Stimulated activated CD4-positive, alpha-beta T cell treated with anti-CD3 and anti-CD28 coated beads, TNF-alpha, amount 100 ng/mL, for 1 hour (primary cell): ENCODE measurements at places on chromosomes 16 and 17.

- no peak for DNase-seq
Observed at GRCh38 chr17:36992701-36993100, 43.9 kb downstream of the AATF start.

GRCh38 chr16:81933361-81933760, 77.9 kb downstream of the SDR42E1 start:
- DNase-seq: no peak

- no peak for DNase-seq
Observed at GRCh38 chr17:26963163-26963503, 330.8 kb upstream of the WSB1 start.

DNA sequence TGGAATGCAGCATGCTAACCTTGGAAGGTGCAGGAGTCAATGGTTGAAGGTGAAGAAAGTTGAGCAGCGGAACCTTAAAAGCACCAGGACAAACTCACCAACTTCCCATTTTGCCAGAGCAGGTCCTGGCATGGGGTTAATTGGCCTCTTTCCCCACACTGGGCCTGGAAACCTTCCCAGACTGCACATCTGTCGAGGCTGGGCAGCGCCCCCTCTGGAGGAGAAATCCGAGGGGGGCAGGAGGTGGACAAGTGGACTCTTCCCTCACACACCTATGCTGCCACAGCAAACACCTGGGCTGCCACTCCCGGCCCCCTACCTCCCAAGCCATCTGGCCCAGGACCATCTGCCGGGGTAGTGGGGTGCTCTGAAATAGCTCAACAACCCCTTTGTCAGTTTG, 232.4 kb downstream of the CBLN1 start:
- no peak for DNase-seq

DNA sequence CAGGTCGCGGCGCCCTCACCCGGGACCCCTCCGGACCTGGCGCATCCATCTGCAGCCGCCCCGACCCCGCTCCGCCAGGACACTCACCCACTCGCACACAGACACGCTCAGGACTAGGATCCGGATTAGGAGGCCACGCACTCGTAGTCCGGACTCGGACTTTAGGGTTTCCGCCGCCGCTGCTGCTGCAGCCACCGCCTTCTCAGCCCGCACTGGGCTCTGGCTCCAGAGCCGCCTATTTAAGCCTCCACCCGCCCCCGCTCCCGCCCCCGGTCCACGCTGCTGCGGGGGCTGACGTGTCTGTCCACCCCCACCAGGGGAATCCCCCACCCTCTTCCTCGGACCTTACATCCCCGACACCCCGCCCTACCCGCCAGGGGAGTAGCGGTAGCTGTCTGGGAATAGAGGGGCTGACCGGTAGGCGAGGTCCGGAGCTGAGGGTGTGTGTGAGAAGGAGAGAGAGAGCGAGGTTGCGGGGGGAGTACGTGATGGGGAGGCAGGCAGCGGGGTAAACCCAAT, at the start of gene RRAD:
RRAD (minus strand) TSS at position 214 of the 519 bp plus-strand sequence. CDS start 356 bp downstream, outside the sequence.
- DNase-seq: no peak

- no peak for DNase-seq
Observed at GRCh38 chr17:5772720-5773119, 188.4 kb upstream of the NLRP1 start.

DNA sequence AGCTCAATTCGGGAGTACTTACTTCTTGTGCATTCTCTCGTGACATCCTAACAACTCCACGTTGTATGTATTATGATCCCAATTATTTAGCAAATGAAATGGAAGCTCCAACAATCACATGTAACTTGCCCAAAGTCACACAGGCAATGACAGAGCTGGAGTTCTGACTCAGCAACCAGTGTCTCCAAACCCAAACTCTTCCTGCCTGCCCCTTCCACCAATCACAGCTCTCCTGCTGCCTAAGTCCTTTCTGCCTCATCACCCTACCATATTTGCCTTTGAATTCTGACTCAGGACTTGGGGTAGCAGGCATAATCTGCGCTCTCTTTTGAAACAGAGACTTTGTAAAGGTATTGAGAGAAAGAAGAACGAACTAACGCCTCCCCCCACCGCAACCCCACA, 245.2 kb upstream of the MAF start:
- no peak for DNase-seq

DNA sequence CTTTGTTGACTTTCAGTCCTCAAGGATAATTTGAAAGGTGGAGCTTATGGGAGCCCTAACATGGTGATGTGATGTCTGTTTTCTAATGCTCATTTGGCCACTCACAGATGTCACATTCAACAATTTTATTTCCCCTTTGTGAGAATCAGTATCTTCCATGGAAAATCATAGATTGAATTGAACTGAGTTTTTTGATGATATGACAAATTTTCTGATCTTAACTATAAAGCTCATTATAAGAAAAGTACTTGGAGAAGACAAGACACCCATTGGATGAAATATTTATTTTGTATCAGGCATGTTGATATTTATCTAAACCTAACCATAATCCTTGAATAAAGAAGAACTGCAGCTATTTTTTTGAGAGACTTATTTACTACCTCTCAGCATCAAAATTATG, 824.6 kb upstream of the GOT2 start:
- no peak for DNase-seq

GRCh38 chr17:79560527-79560926, 50.3 kb downstream of the RBFOX3 start:
- no peak for DNase-seq

DNA sequence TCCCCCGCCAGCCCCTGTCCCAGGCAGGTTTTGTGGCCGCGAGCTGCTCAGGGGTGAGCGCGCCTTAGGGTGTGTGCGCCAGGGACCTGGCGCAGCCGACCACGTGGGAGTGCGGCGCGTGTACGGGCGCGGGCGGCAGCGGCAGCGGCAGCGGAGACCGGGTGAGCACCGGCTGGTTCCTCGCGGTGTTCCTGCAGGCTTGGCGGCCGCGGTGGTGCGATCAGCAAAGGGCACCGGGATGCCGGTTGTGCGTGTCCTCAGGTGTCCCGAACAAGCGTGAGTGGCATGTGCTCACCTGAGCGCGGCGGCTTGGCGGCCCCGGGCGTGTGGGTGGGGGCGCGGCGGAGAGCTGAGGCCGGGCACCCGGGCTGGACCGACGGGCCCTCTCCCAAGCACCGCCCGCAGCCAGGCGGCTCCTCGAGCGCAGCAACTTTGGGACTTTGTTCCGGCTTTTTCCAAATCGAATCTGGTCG, 381 bp upstream of the HSD11B2 start:
- peak; percentile 32 for DNase-seq

DNA sequence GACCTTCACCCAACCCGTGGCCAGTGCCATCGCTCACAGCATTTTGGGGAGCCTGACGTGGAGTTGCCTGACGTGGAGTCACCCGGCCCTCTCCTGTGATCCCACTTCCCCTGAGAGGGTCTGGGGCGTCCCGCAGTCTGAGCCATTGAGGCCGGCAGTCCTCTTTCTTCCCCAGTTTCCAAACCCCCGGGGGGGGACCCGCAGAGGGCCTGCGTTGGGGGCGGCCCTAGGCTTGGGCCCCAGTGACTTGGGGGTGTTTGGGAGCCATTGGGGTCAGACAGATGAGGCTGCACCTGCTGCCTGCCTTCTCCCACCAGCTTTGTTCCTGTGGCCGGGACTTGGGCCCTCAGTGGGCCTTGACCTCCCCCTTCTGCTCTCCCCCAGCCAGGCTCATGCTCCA, 1.7 kb downstream of the RHOT2 start:
- DNase-seq: no peak

DNA sequence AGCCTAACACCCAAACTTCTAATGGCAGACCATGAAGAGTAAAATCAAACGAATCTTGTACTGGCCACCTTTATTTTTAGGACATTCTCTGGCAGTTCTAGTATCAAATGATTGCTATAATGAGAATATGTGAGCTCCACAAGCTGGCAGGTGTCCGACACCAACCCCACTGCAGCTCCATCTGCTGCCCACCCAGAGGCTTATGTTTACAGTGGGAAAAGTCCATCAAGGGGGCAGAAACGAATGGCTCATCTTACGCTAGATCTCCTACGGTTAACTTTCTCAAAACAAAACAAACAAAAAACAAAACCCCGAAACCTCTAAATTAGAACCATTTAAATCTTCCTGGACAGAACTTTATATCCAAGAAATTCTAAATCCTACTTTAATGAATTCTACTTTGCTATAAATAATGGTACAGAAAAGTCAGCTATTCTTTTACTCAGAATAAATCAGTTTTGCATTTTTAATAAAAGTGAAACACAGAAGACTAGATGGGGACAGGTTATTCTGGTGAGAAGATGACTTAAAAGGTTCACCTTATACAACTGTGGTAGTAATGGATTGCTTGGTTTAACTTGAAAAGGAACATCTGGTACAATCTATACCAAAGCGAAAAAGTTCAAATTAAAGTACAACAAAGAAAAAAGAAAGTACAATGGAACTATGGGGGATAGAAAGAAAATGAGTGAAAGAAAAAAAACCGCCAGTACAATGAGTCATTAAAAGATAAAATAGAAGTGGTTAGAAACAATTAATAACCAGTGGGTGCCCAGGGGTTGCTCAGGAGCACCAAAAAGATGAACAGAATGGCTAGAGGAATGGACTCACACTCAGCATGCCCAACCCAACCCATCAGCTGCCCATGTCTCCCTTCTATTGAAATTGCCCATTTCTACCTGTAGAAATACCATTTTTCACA, 40.2 kb downstream of the GRB2 start:
- no peak for DNase-seq

DNA sequence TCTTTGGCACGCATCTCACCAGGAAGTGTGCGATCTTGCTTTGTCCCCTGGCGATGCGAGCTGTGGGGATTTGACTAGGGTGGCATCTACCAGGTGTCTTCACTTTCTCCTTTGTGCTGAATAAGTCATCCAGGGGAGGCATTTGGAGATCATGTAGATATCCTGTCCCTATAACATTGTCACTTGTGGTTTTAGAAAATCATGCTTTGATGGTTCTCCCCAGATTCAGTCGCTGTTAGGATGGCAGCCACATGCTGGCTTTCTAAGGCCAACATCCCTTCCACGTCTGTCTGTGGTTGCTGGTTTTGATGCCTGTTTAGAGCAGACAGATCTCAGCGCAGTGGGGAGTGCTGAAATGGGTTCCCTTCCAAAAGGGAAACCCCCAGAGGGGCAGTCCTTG, 2.5 kb downstream of the ADAD2 start:
- no peak for DNase-seq

- DNase-seq: no peak
Observed at GRCh38 chr16:965036-965395, 5.8 kb downstream of the LMF1 start.

- DNase-seq: no peak
Observed at GRCh38 chr16:67641779-67642708, 2.9 kb upstream of the CARMIL2 start.

- no peak for DNase-seq
Observed at GRCh38 chr16:14125000-14125681, 54.0 kb downstream of the MRTFB start.

DNA sequence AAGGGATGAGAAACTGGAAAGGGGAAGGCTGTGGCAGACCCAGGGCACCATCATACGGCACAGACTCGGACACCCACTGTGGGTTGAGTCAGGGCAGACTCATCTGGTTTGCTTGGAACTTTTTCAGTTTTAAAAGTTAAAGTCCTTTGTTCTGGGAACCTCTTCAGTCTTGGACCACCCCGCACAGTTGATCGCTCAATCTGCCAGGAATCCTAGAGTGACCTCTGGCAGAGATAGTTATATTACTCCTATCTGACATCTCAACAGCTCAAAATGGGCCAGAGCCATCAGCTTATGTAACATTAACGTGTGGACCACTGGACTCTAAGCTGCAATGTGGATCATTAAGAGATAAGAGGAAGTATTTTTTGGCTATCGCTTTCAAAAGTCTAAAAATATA, 164.3 kb downstream of the ABCA8 start:
- no peak for DNase-seq

GRCh38 chr17:35768797-35769196, 8.1 kb downstream of the C17orf50 start:
- no peak for DNase-seq

GRCh38 chr16:4273858-4274311, 1.1 kb upstream of the TFAP4 start:
- peak; percentile 38 for DNase-seq

DNA sequence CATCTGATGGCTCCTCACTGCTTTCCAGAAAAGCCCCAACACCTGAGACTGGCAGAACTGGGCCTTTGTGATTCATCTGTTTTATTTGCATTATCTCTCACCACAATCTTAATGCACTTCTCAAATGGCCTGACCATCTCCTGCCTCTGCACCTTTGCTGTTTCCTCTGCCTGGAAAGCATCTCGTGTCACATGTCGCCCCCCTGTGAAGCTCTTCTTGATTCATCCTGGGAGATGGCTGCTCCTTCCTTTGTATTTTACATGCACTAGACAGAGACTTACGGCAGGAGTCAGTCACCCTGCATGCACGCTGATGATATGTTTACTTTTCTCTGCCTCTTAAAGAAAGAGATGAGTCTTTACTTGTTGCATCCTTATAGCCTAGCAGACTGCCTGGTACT, 30.0 kb downstream of the HNF1B start:
- no peak for DNase-seq

DNA sequence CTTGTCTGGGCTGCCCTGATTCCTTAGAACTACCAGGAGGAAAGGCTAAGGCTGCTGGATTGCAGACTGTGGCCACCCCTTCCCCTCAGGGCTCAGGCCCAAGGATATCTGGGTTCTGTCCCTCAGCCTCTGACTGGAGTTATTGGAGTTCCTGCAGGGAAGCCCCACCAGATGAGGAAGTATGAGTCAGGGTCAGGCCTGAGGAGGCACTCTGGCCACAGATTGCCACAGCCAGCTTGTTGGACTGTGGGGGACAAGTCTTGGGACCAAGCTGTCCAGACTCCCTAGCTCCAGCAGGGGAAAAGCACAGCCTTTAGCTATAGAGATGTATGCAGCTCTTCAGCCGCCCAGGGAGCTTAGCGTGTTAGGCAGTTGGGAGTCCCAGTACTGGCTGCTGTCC, 381.9 kb upstream of the TOM1L1 start:
- no peak for DNase-seq

DNA sequence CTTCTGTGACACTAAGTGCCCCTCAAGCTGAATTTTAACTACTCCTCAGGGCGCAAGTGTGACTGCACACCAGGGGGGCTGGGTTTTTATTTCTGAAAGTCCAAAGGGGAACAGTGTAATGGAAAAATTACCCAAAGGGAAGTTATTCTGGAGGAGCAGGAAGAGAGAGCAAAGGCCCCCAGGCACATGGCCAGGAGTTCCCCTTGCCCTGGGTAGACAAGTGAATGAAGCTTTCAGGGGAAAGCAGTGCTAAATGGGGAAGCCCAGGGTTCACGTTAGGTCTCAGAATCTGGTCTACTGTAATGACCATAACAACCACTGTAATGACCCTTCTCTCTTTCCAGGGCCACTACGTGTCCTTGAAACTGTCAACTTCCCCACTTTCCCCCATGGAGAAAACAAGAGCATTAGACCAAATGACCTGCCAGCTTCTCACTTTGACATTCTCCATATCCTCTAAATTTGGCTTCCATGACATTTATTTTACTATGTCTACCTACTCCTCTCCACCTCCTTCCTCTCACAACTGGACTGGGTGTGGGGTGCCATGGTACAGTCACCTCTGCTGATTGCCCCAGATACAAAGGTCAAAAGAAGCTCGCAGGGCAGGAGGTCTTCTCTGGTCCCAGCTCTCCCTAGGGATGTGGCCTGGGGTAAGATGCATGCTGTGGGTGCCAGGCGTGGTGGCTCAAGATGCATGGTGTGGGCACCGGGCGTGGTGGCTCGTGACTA, 34.1 kb upstream of the MMP2 start:
- no peak for DNase-seq
